ENCODE measurements at places on chromosomes 5 and 9.

DNA sequence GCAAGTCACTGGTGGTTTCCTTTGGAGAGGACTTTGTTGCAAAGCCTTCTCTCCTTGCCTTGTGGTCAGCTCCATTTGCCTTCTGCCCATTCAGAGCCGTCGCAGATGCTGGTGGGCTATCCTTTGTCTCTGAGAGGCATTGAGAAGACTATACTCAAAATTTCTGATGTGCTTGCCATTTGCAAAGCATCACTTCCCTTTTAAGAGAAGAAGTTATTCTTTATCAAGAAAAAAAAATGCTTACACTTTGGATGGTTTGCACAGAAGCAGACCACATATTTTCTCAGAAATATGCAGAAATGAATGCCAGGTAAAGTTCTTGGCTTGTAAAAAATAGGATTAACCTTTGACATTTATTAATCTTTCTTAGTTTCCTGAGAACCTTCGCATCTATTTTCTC, 195.8 kb upstream of the KLF4 start:
- DNase-seq, result no peak

- DNase-seq, result no peak
These were observed 11.1 kb downstream of the TGFBR1 start for GRCh38 chr9:99116003-99116411.

DNA sequence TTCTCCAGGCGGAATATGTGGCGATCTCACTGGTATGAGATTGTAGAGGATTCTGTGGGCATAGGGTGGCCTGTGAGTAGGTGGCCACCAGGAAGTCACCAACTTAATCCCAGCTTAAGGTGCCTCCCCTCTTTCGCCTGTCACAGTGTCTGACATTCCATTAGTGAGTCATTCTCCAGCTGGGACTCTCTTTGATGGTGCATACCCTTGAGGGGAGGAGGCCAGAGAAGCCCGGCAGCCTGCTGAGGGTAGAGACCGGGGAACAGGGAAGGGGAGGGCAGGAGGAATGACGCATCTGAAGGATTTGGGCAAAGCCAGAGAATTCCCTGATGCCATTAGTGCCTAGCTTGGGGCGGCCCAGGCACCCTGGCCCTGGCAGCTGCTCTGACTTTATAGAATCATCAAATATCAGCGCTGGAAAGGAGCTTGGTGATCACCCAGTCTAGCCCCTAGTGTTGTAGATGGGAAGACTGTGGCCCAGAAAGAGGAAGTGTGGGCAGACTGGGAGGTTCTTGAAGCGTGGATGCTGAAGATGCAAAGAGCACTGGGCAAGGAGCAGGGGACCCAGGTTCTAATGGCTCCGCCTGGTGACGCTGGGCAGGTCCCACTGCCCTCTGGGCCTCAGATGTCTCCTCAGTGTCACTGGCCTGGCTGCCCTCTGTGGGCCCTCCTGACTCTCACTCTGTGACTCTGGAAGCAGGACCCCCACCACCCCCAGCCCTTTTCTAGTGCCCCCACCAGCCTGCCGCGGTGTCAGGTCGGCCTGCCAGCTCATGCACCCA, 41.4 kb downstream of the DAB2IP start:
- no peak for DNase-seq

GRCh38 chr5:127810707-127811490, 107.7 kb downstream of the CCDC192 start:
- no peak for DNase-seq

DNA sequence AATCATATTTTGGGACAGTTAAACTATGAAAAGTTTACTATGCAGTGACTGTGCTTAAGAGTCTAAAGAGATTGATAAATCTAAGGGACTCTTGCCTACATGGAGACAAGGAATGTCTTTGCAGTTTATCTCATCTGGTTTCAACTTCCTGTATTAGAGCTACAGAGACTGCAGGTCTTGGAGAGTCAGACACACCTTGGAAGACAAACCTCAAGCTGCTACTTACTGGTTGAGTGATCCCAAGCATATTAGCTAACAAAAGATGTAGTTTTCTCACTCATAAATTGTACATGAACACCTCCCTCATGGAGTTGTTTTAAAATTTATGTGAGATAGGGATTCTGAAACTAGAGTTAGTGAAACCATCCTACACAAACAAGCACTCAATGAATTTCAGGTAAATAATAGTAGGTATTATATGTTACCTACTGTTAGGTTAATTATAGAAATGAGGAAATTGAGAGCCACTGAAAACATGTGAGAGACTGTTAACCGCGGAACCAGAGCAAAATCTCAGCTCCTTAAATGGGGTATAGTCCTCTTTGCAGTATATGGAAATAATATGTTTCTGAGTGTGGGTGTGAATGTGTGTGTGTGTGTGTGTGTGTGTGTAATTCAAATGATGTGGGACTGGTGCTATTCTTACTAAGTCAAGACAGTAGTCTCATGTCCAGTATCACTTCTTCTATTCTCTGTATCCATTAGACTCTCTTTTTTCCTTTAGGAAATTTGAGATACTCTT, 752.1 kb downstream of the DTWD2 start:
- no peak for DNase-seq

DNA sequence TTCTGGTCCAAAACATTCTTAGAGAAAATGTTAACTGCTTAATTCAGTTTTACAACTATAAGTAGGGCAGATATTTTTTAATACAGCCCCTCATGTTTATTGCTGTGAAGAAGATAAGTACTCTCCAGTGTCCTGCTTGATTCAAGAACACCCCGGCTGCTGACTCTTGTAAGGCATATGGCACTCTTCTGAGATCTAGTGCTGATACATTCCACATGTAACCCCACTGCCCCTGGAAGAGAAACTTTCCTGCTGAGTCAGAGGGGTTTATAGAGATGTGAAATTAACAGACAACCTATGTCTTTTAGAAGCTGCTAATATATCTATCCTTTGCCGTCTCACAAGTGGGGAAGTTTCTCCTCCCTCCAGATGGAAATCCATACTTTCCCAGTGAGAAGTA, 1.0 kb upstream of the MINAR2 start:
- no peak for DNase-seq

Measured in globus pallidus (tissue), 1 donor.